ENCODE measurements at places on chromosomes 4 and X.

- DNase-seq: no peak
Measured at GRCh38 chr4:77188498-77189220, 31.7 kb downstream of the CCNG2 start.

- no peak for DNase-seq
Measured at GRCh38 chr4:173367285-173367684, 3.5 kb upstream of the SAP30 start.

- DNase-seq: no peak
Measured at GRCh38 chr4:76589402-76589801, 154.4 kb downstream of the SHROOM3 start.

- no peak for DNase-seq
Measured at GRCh38 chr4:40211224-40212185, 14.7 kb downstream of the RHOH start.

All from stimulated activated CD8-positive, alpha-beta memory T cell treated with anti-CD3 and anti-CD28 coated beads, Interleukin-15, amount 100 ng/mL, for 24 hours (primary cell).